HFFc6 (cell line): ENCODE measurements at places on chromosomes 4 and X.

GRCh38 chr4:20383283-20383682 is 131.6 kb downstream of the SLIT2 start:
- no peak for DNase-seq

DNA sequence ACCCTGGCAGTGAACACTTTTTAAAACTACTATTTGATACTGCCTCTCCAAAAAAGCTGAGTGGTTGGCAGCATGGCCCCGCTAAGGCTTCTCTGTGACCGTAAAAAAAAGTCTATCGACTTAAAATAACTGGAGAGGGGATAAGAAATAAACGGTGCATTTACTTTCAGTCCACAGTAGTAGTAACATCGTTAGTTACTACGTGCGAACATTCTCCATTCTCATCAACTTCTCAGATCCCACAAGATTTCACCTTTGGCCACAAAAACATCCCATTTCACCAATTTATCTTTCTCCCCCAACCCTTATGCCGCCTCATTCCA is 524 bp upstream of the EXOSC9 start:
- DNase-seq = no peak

- peak; percentile 20 for DNase-seq
Observed at GRCh38 chr4:185865901-185866328, 53.9 kb upstream of the SORBS2 start.

DNA sequence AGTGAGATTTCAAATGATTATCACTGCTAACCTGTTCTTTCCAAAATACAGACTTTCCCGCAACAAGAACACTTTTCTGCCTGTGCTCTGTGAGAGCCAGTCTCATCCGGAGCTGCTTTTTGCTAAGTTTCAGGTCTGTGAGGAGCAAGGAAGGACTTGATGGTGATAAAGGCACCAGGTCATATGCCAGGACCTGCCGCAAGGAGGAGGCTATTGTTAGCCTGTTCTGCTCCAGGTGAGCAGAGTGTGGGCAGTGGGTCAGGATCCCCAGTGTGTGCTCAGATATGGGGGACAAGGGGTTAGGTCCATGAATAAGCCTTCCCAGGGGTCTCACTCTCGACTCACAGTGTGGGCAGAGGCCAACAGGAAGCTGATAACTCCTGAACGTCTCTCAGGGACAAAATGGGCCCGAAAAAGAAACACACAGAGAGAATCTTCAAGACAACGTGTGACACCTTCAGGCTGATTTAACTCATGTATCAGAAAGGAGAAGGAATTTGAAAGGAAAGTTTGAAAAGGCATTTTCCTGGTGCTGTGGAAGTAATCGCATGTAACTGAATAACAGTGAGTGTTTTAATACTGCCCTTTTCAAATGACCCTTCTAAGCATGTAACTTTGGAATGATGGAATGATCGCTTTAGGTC is 57.7 kb upstream of the PDLIM3 start:
- no peak for DNase-seq

DNA sequence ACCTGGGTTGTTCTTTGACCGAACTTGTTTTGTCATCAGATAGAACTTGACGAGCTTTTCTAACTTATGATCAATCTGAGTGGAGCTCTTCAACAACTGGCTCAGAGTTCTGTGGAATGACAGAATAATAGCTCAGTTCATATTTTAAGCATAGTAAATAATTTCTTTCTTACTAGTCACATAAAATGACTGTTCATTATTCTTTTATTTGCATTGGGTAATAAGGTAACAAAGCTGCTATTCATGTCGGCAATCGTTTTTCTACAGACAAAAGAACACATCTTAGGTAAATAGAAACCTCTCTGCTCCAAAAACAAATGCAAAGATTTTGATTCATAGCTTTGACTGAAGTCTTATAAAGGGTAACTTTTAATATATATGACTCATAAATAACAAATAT is 57.3 kb upstream of the CXCL8 start:
- no peak for DNase-seq

DNA sequence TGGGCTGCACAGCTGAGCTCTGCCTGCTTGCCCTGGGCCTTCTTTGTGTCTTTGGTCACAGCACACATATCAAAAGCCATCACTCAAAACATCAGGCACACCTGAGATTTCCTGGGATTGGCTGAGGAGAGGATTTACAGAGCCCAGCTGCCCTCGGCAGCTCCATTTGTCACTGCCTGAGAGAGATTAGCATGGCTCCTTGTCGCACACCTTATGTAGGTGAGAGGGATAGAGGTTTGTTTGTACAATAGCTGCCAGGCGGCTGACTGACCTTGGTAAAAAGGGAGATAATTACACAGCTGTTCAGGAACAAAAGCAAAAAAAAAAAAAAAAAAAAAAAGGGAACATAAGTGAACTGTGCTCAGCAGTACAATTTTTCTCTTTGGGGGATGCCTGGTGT is 63.2 kb downstream of the MGST2 start:
- no peak for DNase-seq

GRCh38 chr4:158529505-158529904 is 7.8 kb downstream of the RXFP1 start:
- no peak for DNase-seq

DNA sequence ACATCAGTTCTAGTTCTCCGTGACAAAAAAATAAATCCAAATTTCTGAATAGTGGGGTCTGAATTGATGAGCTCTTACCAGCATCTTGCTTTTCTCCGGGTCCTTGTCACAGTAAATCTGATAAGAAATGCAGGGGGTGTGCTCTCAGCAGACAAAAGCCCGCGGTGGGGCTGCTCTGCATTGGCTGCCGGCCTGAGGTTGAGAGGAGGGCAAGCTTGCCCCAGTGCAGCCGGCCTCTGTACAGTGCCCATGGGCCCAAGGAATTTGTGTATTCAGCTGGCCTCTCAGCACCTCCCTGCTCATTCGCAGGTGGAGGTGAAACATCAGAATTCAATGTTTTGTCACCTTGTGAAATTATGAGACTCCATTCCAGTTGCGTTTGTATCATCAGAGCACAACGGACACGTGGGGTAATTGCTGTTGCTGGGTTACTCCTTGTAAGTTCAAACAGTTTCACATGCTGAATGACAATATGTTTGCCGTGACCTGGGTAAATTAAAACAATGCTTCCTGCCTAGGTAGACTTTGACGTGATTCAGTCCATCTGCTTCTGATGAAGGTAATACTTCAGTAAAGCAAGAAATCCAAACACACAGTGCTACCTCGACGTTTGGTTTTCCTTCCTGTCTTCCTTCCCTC is 596.4 kb downstream of the MID1IP1 start:
- DNase-seq = no peak

- no peak for DNase-seq
Observed at GRCh38 chrX:120334603-120335002, 23.3 kb upstream of the TMEM255A start.

GRCh38 chr4:15690020-15690809 is 8.6 kb downstream of the FAM200B start:
- peak; percentile 91 for DNase-seq

DNA sequence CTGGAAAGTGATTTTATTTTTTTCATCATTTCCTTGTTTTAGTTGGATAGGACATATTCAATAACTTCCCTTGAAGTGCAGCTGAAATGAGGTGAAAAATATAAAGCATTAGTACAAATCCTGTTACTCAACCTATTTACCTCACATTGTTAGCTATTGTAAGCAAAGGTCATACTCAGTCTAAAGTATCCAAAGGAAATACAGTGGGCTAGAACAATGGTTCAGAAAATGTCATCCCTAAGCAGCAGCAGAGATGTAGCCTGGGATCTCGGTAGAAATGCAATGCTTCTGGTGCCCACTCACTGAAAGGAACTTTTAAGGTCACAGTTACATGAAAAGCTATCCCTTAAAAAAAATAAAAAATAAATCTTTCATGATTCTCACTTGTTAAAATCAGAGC is 300.6 kb downstream of the PPP4R3C start:
- no peak for DNase-seq

DNA sequence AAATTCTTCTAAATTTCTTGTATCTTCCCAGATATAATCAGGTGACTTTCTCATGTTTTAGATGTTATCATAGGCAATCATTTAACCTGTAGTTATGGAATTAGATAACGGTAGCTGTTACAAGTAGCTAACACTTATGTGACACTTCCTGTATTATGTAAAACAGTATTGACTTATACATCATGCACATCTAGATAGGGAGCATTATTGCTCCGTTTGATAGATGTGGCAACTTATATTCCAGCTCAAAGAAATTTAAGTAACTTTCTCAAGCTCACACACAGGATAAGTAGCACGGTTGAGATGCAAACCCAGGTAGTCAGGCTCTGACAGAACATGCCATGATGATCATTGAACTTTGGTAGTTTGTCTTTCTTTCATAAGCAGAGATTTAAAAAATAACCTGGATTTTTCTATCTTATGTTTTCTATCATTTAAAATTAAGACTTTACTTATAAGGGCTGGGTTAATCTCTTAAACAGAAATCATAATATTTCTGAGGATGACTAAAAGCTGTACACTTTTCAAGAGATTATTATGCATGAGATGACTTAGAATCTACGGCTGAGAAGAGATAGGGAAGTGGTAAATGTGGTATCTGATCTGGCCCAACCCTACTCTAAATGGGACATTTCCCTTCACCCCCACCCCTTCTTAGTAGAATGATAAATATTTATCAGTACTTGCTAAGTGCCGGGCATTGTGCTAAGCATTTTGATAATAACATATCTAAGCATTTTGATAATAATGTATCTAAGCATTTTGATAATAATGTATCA is 69.1 kb upstream of the HPGD start:
- DNase-seq = no peak

DNA sequence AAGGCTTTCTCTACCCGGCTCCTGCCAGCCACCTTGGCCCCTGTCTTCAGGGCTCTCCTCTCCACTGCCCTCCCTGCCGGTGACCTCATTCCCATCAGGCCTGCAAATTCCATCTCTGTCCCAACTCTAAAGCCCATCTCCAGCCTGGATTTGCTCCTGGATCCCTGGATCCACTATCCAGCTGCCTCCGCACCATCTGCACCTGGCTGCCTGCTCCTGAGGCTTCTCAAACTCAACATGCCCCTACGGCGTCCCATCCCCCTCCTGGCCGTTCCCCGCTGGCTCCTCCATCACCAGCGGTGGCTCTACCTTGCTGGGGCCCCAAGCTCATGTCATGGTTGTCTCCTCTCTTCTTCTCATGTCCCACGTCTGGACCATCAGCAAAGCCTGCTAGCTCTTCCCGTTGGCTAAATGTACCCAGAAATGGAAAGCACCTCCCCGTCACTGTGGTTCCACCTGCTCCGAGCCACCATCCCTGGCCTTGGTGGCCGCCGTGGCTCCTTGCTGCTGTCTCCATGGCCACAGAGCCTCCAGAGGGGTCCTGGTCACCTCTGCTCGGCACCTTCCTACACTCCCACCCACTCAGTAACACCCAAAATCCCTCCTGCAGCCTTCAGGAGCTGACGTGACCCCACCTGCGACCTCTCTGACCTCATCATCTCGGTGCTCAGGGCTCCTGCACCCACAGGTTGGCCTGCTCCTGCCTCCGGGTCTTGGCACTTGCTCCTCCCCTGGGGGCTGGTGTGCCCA is 58.5 kb downstream of the ADRA2C start:
- DNase-seq = no peak

DNA sequence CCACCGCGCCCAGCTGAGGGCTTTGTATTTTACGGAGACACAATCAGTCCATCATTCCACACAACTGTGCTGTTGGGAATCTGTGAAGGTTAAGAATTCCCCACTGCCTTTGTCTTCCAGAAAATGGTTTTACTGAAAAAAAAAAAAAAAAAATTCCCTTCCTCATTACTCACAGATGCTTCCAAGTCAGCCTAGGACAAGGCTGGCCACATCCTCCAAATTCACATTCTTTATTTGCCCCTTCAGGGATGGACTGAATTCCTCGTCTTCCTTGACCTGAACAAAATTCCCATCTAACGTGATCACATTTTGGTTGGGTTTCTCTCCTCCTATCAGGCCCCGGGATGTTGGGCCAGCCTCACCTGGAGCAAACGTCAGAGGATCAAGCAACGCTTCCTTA is 130.3 kb downstream of the DHRSX start:
- DNase-seq = peak; percentile 11

GRCh38 chrX:14497184-14497666 is 32.1 kb upstream of the GLRA2 start:
- DNase-seq = no peak

DNA sequence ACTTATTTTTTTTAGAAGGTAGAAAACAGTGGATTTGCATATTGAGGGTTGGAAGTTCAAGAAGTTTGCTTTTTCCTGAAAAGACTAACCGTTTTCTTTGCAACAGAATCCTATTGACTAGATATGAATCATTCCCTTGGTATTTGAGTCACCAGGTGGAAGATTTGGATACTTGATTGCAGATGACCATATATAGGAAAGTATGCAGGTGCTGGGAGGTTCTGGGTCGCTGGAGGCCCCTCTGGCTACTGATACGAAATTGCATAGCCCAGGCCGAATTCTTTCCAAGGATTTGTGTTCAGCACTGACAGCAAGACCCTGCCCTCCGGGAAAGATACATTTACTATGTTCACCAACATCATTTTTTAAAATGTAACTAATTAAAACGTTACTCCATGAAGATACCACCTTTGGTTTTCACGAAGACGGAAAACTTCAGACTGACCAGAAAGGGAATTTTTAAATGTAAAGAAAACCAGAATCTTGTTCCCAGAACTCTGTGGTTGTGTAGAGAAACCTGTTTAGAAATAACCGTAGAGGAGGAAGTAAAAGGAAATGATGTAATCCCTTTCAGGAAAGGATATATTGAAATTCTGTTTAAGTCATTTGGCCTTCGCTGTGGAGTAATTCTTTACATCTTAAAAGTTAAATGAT is 946 bp downstream of the ANXA3 start:
- DNase-seq = no peak

- no peak for DNase-seq
Observed at GRCh38 chr4:55543858-55544257, 2.9 kb downstream of the CLOCK start.

DNA sequence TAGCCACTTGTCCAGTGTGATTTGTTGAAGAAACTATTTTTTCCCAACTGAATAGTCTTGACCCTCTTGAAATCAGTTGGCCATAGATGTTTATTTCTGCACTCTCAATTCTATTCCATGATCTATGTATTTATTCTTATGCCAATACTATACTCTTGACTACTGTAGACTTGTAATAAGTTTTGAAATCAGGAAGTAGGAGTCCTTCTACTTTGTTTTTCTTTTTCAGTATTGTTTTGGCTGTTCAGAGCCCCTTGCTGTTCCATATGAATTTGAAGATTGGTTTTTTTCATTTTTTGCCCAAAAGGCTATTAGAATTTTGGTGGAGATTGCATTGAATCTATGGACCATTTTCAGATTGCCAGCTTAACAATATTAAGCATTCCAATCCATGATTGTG is 10.2 kb downstream of the SAP30 start:
- DNase-seq = no peak

GRCh38 chr4:133969202-133969848 is 232.3 kb downstream of the PABPC4L start:
- no peak for DNase-seq

GRCh38 chrX:65635378-65635777 is 32.1 kb upstream of the MSN start:
- peak; percentile 10 for DNase-seq

DNA sequence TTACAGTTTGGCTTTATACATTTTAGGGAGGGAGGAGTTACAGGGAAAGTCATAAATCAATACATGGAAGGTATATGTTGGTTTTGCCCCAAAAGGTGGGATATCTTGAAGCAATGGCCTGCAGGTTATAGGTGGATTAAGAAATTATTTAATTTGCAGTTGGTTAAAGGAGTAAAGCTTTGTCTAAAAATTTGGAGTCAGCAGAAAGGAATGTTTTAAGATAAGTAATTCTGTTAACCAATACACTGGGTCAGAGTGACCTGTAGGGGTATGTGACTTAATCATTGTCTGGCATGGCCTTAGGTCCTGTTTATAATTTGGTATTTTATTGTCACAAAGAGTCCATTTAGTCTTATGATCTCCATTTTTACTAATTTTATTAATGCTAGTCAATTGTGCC is 115.0 kb downstream of the AGTR2 start:
- no peak for DNase-seq

- DNase-seq = no peak
Observed at GRCh38 chr4:163343604-163344146, at the start of gene NPY5R. Gene NPY5R, plus strand, starts transcription at chr4:163343892. Its CDS starts 6,382 bp downstream, at chr4:163350274.
